ENCODE measurements at places on chromosomes 5 and 9.

- DNase-seq: no peak
These were observed 13.6 kb downstream of the CCNH start for GRCh38 chr5:87398981-87399614.

DNA sequence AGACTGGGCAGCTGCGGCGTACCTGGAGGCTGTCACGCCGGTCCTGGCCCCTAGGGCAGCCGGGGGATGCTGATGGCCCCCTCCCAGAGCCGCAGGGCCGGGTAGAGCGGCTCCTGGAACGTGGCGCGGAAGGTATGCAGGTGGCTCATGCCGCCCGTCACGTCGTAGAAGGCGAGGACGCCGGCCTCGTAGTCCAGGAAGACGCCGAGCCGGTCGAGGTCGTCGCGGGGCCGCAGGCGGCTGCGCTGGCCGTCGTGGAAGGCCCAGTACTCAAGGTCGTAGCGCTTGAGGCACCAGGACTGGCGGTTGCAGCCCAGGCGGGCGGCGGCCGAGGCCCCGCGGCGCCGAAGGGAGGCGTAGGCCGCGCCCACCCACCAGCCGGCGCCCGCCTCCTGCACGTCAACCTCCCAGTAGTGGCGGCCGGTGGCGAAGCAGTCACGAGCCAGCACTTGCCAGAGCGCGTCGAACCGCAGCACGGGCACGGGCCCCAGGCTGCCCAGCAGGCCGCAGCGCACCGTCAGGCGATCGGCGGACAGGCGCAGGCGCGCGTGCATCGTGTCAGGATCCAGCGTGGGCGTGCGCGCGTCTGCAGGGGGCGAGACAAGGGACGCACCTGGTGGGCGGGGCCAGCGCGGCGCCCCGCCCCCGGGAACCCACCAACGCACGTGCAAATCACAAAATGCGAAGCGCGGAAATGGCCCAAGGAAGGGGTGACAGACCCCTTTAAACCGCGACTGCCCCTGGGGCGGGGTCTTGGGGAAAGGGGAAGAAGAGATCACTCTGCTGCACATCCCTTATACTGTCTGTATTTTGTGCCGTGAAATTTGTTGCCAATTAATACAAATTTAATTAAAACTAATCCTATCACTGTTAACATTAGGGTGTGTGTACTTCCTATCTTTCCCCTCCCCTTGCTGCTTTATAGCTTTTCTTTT lies 31.2 kb downstream of the NANS start:
- no peak for DNase-seq

DNA sequence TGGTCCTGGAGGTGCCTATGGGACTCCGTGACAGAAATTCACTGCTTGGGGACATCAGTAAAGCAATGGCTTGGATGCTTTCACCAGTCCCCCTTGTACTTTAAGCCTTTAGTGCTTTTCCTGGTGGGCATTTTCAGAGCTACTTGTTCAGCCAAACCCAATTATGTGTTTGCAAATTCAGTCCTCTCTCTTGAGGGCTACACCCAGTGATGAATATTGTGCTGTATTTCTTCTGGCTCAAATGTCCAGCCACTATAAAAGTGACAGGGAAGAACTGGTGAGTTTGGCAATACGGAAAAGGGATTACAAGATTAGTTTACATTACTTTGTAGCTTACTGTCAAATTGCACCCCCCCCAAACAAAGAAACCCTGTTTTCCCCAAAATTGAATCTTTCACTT lies 4.5 kb downstream of the THBS4 start:
- no peak for DNase-seq

- DNase-seq: no peak
These were observed 1581.2 kb upstream of the WWC1 start for GRCh38 chr5:166710271-166710670.

GRCh38 chr5:73506459-73506955 lies 8.3 kb downstream of the BTF3 start:
- no peak for DNase-seq

DNA sequence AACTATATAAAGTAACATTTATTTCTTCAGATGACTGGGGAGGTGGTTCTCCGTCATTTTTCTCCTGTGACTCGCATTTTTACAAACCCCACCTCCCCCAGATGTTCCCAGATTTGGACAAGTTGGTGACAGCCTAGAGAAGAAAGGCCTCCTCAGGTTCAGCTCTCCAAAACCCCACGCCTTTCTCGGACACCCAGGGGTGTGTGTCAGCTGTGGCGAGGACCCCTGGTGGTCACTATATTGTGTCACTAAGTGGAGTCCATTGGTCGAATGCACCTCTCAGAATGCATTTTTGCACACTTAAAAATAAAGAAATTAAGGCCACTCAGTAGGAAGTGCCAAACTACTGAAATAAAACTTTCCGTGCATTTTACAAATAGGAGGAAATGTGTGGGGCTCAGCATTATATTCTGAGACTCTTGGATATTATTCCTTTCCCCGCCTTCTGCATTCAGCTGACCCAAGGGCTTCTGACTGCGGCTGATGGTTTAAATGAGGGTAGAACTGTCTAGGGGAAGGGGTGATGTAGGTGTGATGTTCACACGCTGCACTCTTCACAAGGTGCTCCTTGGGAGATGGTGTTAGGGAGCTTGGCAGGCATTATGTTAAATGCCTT lies 47.6 kb downstream of the ACO1 start:
- no peak for DNase-seq

DNA sequence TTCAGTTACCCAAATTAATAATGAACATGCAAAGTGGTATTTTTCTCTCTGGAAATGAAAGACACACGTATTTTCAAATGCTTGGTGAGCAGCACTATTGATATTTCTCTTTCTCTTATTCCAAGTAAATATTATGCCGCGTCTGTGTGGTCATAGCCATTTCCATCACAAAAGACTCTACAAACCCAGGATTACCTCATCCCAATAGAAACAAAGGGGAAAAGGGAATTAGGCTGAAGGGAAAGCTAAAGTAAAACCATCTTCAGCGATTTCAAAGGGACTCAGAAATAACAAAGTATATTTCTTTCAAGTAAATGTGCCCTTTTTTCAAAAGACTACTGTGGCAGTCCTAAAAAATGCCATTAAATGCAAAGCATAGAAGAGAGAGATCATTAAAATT lies 62.0 kb upstream of the FST start:
- DNase-seq: no peak

- DNase-seq: no peak
These were observed 217.2 kb upstream of the TBCA start for GRCh38 chr5:77993141-77993854.

DNA sequence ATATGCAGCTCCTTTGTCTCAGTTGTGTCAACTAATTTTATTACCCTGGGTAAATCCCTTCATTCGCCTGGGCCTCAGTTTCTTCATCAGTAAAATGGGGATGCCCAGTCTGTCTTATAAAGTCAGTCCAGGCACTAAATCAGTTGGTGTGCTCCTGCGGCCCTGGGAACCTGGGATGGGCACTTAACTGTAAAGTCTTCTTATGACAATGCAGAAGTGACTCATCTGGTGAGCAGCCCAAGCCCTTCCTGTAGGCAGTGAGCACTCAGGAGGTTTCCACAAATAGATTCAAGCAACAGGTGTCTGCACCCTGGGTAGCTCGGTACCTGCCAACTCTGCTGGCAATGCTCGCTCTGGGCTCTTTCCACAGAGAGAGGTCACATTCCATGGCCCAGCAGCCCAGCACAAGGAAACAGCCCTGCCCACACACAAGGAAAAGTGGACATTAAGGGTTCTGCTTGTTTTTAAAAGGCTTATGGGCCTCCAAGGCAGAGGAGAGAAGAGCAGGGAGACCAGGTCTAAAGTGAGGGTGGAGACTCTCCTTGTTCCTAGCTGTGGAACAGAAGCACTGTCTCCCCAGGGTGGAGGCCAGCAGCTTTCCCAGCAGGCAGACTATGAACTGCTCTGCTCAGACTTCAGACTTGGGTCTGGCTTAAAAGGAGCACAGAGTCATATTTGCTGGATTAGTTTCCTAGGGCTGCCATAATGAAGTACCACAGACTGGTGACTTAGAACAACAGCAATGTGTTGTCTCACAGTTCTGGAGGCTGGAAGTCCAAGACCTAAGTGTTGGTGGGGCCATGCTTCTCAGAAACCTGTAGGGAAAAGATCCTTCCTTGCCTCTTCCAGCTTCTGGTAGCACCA lies 89.7 kb upstream of the ADRA1B start:
- DNase-seq: no peak

- no peak for DNase-seq
These were observed 277.3 kb downstream of the GLIS3 start for GRCh38 chr9:4022435-4023067.

DNA sequence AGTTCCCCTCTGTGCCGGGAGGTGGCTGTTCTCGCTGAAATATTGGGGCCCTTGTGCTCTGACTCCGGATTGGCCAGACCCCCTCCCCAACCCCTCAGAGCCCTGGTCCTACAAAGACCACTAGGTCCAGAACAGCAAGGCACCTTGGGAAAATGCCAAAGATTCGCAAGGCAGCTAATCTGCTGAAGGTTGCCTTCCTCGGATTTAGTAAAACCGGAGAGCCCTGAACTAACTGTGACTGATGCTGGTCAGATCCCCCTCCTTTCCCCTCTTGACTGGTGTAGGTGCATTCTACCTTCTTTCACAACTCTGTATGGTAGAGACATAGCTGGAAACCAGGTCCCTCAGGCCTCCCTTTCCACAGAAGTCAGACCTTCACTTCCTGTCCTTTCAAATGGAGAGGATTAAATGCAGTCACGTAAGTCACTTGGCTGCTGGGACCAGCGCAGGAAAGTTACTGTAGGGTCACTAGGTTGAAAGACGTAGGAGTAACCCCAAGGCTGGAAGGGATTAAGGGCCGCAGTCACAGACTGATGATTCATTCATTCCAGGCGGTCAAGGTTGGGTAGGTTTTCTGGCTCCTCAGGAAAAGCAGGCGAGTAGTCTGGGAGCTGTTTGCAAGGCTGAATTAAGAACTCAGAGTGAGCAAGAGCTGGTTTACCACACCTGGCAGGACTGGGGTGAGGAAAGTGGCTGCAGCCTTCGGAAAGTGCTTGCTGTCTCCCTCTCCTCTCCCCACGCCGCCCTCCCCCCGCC lies 5.3 kb downstream of the BARX1 start:
- no peak for DNase-seq

GRCh38 chr9:132800038-132800648 lies 77.9 kb downstream of the AK8 start:
- DNase-seq: peak; percentile 27

GRCh38 chr9:76512826-76513225 lies 53.8 kb downstream of the GCNT1 start:
- no peak for DNase-seq

DNA sequence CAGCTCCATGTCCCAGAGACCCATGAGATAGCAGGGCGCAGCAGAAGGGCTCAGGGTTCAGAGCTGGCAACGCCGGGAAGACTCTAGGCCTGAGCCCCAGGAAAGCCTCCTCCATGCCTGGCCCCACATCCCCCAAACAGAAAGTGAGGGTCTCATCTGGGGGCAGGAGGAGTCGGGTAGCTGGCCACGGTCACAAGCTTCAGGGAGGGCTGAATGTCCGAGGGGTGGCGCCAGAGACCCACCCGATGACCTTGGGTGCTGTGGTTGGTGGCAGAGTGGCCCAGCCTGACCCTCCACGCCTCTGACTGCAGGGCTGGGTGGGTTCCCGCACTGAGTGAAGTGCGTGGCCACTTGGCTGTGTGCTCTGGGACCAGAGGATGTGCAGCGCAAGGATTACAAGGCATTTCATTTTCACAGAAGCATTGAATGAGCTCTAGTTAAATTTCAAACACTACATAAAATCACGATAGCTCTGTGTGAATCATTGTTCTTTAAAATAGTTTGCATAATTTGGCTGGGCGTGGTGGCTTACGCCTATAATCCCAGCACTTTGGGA lies 3.0 kb downstream of the C8G start:
- DNase-seq: no peak

- DNase-seq: no peak
These were observed 42.7 kb upstream of the PLPP1 start for GRCh38 chr5:55577353-55578060.

Data from stimulated activated CD8-positive, alpha-beta memory T cell treated with anti-CD3 and anti-CD28 coated beads, Interleukin-7, amount 100 ng/mL, for 1 hour (primary cell).